ENCODE measurements at places on chromosomes 2 and 18.

- no peak for DNase-seq
Measured at GRCh38 chr2:192049362-192049761, 145.4 kb downstream of the TMEFF2 start.

- no peak for DNase-seq
Measured at GRCh38 chr2:165369131-165369897, 100.2 kb upstream of the CSRNP3 start.

- DNase-seq: no peak
Measured at GRCh38 chr2:31079665-31080064, 58.6 kb downstream of the GALNT14 start.

DNA sequence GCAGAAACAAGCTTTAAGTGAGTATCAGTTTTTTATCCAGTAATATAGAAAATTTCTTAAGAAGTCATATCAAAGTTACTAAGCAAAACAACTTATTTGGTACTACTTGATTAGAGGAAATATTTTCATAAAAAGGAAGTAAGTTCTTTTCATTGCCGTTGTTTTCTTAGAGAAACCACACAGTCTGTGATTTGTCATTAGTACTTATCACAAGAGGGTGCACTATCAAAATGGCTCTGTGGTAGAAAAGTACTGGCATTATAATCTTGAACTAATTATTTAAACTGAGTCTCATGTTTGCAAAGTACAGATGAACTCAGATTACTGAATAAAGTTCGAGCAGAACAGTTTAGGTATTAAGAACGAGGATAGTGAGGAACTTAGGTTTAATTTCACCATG is 93.4 kb downstream of the IKZF2 start:
- DNase-seq: no peak

DNA sequence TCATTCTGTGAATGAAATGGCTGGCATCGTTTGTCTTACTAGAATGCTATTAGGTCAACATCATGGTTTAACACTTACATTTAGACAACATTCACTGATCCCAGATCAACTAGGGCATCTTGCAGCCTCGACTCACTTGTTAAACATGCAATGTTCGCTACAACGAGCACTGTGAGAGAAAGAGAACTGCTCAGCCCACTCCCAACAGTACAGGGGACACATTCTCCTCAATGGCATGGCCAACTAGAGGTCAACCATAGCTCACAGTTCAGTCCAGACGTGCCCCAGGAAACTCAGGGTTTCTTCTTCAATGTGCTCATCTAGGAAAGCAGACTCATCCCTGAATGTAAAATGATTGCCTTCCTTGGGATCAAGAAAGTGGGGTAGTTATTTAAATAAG is 5.9 kb downstream of the WIPF1 start:
- DNase-seq: no peak

DNA sequence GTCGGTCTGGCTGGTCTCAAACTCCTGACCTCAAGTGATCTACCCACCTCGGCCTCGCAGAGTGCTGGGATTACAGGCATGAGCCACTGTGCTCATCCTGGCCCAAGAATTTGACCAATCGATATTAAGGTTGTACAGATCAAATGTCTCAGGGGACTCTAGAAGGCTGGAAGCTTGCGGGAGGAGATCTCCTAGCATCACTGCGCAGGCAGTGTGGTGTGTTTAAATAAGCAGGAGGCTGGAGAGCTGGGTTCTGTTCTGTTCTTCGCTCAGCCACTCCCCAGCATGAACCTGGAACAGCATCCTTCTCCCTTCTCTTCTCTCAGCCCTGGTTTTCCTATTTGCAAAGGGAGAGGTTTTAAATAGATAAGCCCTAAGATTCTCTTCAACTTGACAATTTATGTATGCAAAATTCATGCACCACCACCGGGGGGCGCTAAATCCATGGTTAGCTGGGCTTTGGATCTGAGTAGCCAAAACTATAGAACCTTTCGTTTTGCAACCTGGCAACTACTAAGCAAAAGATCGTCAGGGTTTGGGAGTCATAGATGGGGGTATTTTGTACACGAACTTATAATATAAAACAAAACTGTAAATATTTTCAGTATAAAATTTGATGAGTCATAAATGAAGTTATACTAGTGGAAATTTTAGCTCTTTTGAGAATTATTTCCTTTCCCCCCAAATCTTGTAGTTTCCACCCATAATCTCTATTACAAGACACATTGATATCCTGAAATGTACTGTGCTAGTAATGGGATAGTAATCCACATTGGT is 60.6 kb downstream of the SLC16A14 start:
- peak; percentile 35 for DNase-seq

GRCh38 chr2:51151490-51152140 is 119.7 kb upstream of the NRXN1 start:
- DNase-seq: no peak

DNA sequence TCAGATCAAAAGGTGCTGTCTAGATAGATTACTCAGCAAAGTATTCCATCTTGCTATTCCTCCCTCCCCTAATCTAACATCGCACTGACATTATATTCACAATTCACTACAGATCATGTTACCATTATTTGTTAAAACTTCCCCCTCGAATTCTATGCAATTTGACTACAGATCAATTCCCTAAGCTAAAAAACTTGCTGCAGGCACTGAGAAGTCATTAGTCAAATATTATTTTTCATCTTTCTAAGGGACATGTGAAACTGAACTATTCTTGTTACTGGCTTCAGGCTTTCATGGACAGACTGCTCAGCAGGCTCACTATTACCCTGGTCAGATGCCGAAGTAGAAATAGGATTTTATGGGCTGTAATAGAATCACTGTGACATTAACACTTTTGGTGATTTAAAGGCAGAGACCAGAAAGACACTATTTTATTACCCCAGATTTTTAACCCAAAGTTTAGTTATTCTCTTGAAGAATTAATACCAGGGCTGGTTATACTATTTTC is 15.1 kb downstream of the MYL1 start:
- no peak for DNase-seq
